Breast epithelium (tissue), 4 donors: ENCODE measurements at places on chromosomes 13 and 19. TPM values are rescaled to one million over a fixed set of nuclear protein-coding genes. Genes with fewer than 3 reads are reported as not detected.

GRCh38 chr19:32671883-32672593, 2.9 kb downstream of the ANKRD27 start:
- no peak for DNase-seq

The SPACA4 gene
- total RNA-seq, result not detected

DNA sequence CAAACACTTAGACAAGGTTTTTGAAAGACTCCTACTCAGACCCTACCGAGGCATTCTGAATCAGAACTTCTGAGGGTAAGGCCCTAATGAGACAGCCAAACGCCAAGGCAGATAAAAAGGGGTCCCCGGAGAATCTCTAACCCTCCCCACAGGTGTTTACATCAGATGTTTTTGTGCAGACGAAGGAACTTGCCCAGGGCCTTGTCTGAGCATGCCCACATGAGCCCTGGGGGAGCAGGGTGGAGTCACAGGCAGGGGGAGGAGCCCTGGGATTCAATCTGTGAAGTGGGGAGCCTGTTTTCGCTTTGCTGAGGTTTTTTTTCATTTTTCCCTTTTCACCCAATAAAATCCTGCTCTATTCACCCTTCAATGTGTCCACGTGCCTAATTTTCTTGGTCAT, 61.6 kb upstream of the MED4 start:
- no peak for DNase-seq

DNA sequence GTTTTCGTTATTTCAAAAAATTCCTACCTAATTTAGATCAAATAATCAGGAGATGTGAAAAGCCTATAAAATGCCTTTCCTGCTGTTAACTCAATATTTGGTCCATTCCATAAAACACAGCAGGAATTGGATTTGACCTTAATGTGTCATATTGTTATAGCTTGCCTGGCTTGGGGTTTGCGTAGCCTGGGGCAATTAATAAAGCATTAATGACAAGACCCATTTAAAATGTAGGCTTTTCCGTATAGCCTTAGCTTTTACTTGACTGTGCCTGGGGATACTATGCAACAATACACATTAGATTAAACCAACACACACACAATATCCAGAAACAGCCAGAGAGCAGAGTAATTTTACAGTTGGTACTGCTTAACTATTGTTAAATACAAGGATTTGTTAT, 117.2 kb upstream of the MAB21L1 start:
- DNase-seq, result no peak

DNA sequence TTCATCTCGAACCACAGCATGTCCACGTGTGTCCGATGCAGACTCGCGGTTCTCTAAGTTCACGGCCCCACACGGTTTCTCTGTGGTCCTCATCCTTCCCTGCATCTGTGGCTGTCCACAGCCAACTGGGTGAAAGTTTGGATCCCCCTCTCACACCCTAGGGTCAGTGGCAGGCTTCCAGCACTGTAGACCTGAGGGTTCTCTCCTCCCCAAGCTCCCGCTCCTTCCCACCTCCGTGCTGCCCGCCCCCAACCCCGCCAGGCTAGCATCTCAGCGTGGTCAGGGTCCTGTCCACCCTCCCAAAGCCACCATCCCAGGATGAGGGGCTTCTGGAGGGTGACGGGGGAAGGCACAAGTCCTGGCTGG, 3.0 kb downstream of the ANGPTL4 start:
- no peak for DNase-seq

The FXYD1 gene
- total RNA-seq, result 34.7 TPM
